Activated CD4-positive, alpha-beta T cell treated with anti-CD3 and anti-CD28 coated beads, Interleukin-2, amount 10 ng/mL, durations not matched to agents 7 days and 5 days (primary cell): ENCODE measurements at places on chromosomes 7 and 10.

DNA sequence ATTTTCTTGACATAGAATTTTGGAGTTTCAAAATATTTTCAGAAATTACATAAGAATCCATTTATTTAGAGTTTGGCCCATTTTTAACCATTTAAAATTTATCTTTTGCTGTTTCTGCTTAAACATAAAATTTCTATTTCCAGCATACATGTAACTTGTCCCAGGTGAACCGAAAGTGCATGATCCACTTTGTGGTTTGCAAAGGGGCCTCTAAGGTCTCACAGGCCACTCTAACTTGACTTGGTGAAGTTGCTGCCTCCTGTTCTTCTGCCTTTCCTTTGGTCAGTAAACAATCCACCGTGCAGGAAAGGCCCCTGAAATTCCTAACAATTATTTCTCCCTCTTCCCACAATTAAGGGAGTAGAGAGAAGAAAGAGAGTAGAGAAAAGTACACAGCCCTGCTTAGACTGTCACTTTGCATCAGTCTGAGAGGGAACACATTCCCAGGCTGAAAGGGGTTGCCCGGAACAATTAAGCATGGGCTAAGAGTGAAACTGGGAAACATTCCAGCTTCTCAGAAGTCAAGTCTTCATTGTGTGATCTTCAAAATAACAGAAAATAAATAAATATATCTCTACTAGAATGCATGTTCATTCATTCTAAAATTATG lies 79.5 kb upstream of the SEMA3A start:
- DNase-seq: no peak

DNA sequence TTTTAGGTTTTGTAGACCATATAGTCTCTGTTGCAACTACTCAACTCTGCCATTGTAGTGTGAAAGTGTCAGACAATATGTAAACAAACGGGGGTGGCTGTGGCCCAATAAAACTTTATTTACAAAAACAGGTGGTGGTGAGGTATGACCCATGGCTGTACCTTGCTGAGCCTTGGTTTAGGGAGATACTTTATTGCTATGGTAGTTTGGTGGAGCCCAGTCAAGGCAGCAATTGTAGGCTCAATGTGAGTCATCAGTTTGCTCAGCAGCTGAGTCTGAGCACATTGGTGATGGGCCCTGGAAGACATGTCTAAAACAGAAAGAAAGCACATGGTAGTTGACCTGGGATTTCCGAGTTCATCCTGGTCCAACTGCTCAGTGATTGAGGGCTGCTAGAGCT lies 242.5 kb downstream of the REEP3 start:
- no peak for DNase-seq

DNA sequence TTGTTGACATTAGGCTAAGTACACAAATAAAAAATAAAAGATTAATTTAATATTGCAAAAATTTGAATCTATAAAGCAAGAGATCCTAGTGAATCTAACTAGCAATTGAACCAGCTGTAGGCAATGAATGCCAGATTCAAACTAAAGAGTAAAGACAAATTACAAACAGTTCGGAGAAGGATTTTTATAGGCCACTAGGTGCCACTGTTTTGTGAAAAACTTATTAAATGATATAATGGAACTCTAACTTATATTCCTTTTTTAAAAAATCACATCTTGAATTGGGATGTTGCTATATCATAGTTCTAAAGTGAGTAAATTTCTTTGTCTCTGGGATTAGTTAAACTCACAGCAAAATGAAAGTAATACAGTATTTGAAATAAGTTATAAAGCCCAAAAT lies 39.1 kb upstream of the GNAI1 start:
- DNase-seq: no peak

GRCh38 chr10:112160834-112161233 lies 22.7 kb downstream of the GPAM start:
- DNase-seq: no peak

DNA sequence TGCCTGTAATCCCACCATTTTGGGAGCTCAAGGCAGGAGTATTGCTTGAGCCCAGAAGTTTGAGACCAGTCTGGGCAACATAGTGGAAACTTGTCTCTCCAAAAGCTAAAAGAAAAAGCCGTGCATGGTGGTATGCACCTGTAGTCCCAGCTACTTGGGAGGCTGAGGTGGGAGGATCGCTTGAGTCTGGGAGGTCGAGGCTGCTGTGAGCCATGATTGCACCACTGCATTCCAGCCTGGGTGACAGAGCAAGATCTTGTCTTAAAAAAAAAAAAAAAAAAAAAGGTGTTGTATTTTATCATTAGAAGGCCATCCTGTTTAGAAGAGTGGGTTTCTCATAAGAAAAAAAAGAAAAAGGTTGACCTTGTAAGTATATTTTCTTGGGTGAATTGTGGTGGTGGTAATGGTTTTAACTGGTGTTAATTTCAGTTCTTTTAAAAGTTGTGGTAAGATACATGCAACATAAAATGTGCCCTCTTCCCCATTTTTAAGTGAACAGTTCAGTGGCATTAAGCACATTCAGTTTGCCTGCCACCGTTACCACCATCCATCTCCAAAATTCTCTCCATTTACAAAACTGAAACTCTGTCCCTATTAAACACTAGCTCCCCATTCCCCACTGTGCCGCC lies 34.7 kb downstream of the GRIFIN start:
- no peak for DNase-seq

DNA sequence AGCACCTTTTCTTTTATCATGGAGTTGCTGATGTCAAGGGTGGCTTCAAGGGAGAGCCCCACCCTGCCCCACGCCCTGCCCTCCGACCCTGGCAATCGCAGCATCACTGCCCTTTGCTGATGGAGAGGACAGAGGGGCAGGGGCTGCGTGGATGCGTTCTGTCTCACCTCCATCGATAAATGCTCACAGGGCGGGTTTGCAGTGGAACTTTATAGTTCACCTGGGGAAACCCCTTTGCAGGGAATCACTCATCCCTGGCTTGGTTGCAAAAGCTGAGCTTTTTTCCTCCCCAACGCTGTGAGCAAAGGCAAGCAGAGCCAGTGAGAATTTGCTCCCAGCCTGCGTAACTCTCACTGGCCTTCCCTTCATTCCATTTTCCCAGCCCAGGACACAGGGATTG lies 176.8 kb downstream of the WDR37 start:
- DNase-seq: no peak

DNA sequence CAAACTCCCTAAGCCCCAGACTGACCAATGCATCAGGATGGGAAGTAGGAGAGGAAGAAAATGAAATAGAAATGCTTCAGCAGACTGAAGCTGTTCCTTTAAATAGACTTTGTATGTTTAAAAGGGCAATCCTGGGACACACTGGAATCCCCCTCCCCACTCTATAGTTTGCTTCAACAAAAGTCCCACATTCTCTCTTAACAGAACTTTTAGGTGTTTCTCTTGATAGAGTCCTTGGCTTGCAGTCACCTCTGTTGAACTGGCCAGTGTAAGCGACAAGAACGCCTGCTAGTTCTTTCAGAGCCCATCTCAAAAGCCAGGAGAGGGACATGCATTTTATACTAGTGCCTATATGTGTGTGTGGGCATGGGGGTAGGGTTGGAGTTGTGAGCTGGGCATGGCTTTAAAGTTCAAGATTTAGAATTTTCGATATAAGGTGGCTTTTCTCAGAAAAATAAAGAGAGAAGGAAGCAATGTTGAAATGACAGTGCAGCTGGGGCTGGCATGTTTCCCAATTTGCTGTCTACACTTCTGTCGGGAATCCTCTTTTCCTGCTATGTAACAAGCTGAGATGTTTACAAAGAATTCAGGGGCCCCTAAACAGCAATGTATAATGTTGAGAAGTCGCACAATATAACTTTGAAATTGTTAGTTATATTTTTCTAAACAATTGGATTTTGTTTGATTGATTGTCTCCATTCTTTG lies 2.1 kb downstream of the TBX20 start:
- no peak for DNase-seq

DNA sequence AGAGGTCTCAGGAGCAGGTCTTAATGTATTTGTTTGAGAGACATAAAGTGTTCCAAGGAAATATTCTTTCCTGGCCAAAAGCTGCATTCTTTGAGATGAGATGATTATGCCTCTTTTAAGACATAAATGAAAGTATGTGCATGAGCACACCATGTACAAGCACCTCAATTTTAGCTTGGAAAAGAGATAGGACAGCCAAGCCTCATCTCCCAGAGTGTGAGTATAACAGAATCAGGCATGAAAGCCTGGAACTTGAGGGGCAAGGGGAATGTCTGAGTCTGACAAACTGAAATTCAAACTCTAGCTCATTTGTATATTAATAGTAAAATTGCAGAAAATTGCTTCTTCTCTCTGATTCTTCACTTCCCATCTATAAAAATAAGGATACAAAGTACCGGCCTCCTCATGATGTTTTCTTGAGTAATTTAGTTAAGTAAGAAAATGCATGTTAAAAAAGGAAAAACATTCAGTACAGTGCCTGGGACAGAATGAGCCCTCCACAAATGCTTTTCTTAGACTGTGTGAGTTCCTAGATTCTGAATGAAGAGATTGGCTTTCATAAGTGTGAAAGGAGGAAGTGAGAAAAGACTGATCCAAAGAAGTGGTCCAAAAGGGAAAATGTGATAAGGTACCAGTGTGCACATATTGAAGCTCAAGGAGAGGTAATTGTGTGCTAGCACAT lies 1260.9 kb upstream of the SORCS1 start:
- no peak for DNase-seq

DNA sequence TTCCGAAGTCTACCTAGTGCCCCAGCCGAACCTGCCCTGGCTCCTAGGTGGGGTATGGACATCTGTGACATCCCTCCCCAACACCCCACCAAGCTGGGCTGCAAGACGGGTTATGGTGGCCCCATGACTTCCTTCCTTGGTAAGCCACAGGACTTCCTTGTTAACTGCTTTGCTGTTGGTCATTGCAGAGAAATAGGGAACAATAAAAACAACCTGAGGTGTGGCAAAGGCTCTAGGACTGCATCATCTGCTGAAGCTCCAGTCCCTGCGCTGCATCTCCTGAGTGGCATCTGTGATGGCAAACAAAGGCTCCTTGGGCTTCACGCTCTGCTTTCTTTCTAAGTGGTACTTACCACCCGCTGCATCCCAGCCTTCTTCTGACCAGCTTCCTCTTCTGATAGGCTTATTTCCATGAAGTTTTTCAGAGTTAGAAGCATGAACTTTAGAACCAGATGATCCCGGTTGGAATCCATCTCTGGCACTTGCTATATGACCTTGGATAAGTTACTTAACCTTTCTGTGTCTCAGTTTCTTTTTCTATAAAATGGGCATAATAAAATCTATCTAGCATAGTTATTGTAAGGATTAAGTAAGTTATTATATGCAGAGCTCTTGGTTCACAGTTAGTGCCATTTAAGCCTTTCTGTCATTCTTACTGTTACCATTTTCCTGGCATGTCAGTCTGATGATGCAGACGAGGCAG lies 216.8 kb downstream of the RPS24 start:
- peak; percentile 7 for DNase-seq

- DNase-seq: no peak
These were observed 77.0 kb upstream of the SEMA3A start for GRCh38 chr7:84271543-84271942.

- no peak for DNase-seq
These were observed 124.9 kb downstream of the OAT start for GRCh38 chr10:124293616-124294449.

DNA sequence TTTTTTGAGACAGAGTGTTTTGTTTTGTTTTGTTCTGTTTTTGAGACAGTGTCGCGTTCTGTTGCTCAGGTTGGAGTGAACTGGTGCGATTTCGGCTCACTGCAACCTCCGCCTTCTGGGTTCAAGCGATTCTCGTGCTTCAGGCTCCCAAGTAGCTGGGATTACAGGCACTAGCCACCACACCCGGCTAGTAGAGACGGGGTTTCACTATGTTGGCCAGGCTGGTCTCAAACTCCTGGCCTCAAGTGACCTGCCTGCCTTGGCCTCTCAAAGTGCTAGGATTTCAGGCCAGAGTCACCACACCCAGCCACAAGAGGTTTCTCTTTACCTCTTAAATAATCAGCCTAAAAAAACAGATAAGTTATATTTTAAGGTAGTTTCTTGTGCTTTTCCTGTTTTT lies 8.7 kb upstream of the ARHGAP12 start:
- DNase-seq: no peak

DNA sequence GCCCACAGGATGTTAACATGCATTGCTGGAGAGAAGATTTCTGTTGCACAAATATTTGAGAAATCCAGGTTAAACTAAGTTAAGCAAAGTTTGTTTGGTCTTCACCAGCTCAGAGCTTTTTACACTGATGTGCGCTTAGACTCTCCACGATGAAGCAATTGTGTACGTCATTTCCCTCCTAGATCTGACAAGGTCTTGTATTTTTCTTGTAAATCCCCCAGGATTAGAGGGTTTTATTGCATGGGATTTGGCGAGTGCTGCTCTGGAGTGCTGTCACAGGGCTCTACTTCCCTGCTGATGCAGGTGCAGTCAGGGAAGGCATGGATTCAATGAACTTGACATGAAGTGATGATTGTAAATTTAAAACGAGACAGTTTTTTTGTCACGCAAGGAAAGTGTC lies 173.3 kb downstream of the PDE1C start:
- DNase-seq: no peak

- DNase-seq: no peak
These were observed 138.0 kb downstream of the ADCY1 start for GRCh38 chr7:45712057-45712689.

GRCh38 chr10:28326516-28327490 lies 23.9 kb upstream of the MPP7 start:
- DNase-seq: no peak

DNA sequence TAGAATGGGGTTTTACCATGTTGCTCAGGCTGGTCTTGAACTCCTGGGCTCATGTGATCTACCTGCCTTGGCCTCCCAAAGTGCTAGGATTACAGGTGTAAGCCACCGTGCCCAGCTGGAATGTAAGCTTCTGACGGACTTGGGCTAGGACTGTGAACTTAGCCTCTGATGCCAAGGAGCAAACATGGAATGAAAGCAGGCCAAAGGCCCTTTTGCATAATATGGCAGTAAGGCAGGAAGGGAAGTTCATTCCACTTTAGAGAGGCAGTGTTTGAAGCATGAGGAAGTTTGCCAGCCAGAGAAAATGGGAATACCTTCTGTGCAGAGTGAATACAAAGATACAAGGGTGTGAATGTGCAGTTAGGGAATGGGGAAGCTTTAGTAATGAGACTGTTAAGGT lies 20.3 kb downstream of the VCL start:
- DNase-seq: no peak

DNA sequence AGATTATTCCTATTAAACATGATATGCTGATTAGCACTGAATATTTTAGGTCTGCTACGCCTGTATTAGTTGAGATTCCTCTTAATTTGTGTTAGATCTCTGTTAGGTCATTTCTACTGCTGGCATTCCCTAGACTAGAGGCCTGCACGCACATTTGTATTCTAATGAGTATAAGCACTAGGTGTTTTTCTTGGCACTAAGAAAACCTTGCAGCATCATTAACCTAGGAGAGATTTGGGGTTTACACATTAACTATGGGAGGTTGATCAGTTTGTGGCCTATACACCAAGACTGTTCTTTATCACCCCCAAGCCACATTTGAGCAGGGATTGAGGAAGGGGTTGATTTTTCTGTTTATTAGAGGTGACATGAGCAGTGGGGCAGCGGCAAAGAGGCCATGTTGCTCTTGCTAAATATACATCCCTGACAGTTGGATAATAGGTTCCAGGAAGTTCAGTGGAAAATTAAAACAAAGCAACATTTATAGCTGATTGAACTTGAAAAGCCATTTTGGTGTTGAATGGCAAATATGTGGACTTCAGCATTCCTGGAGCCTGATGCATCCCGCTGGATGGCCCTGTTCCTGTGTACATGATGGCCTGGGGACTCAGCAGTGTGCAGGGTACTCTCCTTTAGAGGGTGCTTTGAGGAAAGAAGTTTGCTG lies 65.2 kb downstream of the GBF1 start:
- DNase-seq: no peak

- peak; percentile 25 for DNase-seq
These were observed 11.0 kb upstream of the TRIM8 start for GRCh38 chr10:102633287-102633686.

GRCh38 chr7:149454750-149455149 lies 6.1 kb downstream of the ZNF777 start:
- DNase-seq: no peak
